ENCODE measurements at places on chromosomes 3 and 15.

DNA sequence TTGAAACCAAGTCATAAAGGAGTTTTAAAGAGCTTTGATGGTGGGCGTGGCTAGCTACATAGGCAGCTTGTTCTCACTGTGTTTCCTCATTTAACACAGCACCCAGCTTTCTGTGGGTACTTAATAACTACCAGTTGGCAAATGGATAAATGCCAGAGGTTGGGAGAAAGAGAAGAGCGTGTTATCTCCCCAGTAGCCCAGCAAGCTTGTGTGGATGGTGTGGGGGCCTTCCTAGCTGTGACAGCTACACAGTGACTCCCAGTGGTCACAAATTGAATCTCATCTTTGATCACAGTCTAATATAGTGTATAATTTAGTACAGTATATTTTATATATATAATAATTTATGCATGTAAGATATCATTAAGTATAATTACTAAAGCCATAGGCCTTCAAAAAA is 984.1 kb downstream of the EPHA3 start:
- DNase-seq = peak; percentile 64

GRCh38 chr15:39595338-39596221 is 14.7 kb downstream of the THBS1 start:
- DNase-seq = no peak

- no peak for DNase-seq
Measured at GRCh38 chr15:100901702-100902435, 17.3 kb upstream of the LRRK1 start.

DNA sequence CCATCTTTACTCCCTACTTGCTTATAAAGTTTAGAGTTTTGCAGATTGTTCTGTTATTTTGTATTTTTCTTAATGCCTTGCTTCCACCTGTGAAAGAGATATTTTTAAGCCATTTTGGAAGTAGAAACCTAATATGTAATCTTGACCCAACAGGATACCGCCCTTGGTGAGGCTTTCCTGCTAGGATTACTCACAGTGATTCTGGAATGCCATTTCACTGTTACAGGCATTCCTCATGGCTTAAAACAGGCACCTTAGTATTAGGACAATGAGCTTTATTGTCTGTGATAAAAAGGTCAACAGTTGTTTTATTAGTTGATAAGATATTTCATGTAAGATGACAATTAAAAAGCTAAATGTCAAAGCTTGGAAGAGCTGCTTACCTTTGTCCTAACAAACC is 58.2 kb downstream of the PHLDB2 start:
- DNase-seq = no peak

DNA sequence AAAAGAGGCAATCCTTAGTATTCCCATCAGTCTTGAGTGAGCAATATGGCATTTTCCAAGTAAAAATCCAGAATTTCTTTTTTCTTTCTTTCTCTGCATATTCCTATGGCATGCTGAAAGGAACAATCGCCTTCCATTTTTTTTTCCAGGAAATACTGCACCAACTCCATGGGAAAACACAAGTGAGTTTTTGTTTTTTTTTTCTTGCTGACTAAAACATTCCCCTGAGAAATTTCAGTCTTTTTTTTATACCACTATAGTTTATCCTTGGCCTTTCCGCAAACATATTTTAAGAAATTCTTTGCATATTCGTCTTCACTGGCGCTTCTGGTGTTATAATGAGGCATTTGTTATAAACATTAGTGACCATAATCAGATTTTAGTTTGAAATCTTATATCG is 429.6 kb upstream of the MDFIC2 start:
- DNase-seq = no peak

DNA sequence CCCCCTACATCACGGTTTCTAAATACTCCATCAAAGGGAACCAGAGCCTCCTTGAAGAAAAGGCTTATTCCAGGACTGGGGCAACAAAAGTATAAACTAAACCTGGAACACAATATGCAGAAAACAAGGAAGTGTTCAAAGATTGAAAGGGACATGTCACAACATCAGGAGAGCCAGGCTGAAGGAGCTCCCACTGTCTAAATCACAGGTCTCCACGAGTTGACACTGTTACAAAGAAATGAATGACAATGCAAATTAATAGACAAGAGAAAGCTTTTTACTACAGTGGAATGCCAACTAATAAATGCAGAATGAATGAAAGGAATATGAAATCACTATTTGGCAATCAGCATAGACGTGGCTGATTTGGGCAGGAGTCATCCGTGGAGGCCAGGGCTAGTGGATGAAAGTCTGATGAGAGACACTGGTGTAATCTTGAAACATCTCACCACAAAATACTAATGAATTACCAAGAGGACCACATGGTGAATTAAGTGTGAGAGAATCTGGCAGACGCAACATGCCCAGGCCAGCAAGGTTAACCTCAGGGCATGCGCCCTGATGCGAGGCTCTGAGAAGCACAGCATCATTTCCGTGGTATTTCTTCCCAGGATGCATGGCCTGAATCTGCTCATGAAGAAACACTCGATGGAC is 123.8 kb upstream of the TJP1 start:
- DNase-seq = no peak

- DNase-seq = peak; percentile 11
Measured at GRCh38 chr3:140770977-140771667, 93.3 kb downstream of the TRIM42 start.

DNA sequence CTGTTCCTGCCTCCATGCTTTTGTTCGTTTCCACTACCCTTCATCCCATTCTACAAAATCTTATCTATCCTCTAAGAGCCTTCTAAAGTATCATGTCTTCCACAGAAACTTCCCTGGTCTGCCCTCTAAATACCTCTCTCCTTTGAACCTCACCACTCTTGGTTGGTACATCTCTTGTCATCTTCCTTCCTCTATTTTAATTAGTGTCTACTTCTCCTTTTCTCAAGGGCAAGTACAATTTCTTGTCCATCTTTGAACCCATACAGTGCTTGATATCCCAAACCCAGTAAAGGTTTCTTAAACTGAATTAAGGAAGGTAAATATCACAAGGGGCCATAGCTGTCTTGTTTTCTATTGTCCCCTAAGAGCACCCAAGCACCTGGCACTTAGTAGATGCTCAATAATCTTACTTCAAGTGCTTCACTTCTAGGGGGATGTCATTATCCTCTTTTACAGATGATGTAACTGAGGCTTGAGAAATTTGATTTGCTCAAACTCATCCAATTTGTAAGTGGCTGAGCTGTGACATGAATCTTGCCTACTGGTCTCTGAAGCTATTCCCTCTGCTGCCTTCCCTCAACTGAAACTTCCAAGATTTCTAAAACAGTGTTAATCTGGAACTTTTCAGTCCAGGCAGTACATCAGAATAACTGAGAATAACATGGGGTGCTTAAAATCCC is 2.6 kb upstream of the DAPK2 start:
- peak; percentile 67 for DNase-seq

DNA sequence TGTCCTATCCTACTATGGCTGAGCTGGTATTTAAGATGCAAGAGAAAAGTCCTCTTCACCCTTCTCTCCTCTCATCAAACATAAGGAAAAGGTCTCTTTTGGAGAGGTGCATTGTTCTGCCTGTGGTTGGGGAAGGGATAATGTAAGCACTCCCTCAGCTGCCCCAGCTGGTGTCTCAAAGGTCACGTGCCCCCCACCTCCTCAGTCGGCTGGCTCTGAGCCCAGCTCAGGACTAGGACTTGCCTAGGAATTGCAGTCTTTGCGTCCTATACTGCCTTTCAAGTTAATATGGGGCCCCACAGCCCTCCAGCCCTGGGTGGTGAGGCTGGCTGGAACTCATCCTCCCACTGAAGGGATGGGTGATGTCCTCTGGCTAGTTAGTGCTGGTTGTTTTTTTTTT is 29.7 kb downstream of the OR4F15 start:
- DNase-seq = no peak

- DNase-seq = no peak
Measured at GRCh38 chr3:114746502-114746901, 400.6 kb downstream of the ZBTB20 start.

DNA sequence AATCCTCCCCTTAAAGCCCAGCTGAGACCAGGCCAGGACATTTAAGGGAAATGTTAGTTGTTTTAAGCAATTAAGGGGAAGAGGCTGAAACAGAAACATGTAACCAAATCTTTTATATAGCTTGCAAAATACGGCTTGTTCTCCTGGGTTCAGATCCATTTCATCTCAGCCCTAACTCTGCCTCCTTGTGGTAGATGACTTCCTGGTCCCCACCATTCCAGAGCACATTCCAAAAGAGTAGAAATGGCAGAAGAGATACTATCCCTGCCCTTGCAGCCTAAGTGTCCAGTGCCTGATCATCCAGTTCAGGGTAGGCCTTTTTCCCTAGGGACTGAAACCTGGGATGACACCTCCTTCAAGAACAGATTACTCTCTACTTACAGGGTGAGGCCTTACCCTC is 266.2 kb upstream of the VEPH1 start:
- DNase-seq = no peak

DNA sequence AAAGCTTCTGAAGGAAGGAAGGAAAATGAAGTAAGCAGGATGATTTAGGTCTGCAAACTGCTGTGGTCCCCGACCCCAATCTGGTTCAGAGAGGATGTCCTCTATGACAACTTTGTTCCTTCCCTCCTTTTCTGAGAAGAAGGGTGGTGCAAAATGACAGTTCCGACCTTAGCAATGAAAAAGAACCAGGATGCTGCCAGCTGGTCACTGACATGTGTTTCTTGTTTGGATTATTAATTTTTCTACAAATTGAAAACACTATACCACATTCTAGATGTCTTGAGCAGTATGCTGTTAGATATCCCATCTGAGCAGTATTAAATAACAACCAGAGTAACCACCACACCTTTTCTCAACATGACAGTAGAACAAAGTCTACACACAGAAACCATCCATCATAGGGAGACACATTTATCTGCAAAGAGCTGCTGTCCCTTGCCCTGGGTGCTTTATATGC is 27.5 kb downstream of the CDCP1 start:
- DNase-seq = no peak

GRCh38 chr3:79973917-79974595 is 206.3 kb upstream of the ROBO1 start:
- no peak for DNase-seq

DNA sequence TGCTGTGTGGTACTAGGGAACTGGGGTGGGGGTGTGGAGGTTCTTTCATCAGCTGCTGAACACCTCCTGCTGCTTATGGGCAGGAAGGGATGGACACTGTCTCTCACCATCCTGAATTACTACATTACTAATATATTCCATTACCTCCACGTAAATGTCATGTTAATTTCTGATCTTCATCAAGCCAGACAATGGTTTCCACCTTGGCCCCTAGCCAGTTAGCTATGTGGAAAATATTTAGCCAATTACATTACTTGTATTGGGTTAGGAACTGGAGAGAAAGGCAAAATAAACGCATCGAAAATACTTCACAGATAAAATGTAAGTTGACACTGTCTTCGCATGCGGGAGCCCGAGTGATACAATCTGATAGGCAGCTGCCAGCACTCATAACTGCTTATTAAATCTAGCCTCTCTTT is 95.1 kb downstream of the FOXP1 start:
- no peak for DNase-seq

DNA sequence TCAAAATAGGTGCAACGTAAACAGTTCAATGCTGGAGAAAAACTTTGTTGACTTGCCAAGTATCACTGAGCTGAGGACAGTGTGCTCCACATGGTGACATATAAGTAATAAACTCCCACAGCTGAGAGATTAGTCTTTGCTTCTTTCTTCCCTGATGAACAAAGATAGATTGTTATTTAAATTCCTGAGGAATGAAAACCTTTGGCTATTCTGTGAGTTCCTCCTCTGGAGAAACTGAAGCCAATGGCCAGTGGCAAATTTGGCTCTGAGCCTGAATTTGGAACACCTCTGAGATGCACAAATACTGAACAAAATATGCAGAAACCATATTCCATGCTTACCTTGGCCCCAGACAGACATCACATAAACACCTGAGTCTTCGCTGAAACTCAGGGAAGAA is 63.3 kb downstream of the RPL22L1 start:
- DNase-seq = no peak

DNA sequence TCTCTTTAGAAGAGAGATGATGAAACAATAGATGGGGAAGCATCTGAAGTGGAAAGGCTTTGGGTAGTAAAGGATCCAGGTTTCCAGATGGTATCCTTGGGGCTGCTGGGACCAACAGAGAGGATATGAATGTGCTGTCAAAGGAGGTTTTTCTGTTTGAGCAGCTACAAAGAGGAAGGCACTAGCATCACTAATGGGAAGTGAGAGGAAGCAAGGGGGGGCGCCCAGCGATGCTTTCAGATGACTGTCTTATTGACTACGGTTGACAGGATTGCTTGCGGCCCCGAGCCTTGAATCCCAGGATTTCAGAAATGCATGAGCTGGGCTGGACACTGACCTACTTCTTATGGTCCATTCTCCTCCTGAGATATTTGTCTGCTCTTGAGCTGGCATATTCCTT is 103.8 kb upstream of the GALNT15 start:
- DNase-seq = no peak

DNA sequence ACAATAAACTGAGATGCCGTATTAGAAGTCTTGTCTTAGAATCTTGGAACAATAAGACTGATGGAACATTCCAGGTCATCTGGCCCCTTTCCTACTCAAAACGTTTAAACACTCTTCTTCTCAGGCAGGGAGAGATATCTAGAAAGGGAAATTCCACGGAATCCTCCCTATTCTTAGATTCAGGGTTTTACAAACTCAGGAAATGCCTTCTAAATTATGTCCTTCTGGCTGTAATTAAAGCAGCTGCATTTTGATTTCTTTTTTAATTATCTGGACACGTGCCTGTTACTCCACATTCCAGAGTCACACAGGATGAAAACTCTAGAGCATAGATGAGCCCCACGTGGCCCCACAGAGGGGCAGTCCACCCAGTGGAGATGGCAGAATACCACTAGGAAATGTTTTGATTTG is 41.5 kb upstream of the MTMR10 start:
- no peak for DNase-seq

- peak; percentile 44 for DNase-seq
Measured at GRCh38 chr15:66294157-66294931, 976 bp downstream of the DIS3L start.

DNA sequence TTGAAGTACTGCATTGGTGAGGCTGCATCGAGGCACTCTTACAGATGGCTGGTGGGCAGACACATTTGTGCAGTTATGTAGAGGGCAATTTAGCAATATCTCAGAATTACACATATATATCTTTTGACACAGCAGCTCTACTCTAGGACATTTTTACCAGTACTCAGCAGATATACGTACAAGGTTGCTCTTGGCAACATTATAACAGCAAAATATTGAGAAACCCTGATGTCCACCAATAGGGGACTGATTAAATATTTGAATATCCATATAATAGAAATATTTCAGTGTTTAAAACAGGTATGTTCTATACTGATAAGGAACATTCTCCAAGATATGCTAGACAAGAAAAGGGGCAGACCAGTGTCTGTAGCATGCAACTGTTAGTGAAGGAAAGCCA is 7.9 kb upstream of the FBXO22 start:
- DNase-seq = no peak

DNA sequence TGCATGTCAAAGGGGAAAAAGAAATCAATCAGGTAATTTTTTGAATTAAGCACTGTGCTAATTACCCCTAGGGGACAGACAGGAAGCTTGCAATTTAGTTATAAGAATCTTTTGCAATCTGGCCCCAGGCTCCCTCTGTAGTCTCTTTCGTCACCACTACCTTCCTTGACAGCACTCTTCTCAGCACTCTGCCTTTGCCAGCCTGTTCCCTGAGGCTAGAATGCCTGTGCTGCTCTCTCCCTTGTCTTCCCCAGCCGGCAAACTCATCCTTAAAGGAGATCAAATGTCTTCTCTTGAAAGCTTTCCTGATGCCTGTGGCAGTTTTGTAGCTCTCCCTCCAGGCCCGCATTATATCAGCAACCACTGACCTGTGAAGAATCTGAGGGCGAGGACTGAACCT is 32.4 kb upstream of the PRTG start:
- no peak for DNase-seq

Measured in Kasumi-1 (cell line).